ENCODE measurements at places on chromosomes 6 and 20. TPM values are rescaled to one million over a fixed set of nuclear protein-coding genes. Genes with fewer than 3 reads are reported as not detected.

The RALGAPB gene
- 24.8 TPM for total RNA-seq

The PLCB1 gene
- 23.4 TPM for total RNA-seq

The MCHR2 gene
- total RNA-seq: not detected

The TNF gene
- total RNA-seq: not detected

The TP53TG5 gene
- total RNA-seq: not detected

The MARCKS gene
- total RNA-seq: 119 TPM

All from regular cardiac myocyte (primary cell).